Activated T-cell treated with anti-CD3 and anti-CD28 coated beads for 48 hours (primary cell): ENCODE measurements at places on chromosomes 7 and 10.

- no peak for DNase-seq
These were observed 7.8 kb upstream of the SFTPA1 start for GRCh38 chr10:79602953-79603352.

DNA sequence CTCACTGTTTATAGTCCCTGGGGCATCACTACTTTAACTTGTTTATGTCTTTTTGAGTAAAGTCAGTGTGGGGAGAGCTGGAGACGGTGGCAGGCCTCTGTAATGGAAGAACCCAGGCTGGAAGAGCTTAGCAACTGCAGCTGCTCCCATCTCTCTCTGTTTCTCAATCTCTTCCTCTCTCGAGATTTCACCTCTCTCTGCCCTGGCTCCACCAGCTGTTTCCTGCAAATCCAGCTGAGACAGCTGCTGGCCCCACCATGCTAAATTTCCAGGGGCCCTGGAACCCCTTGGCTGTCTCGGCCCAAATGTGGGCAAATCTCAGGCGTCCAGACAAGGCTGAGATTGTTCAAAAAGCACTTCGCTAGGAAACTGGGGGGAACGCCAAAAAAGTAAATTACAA, 25.8 kb upstream of the SLF2 start:
- DNase-seq: no peak

- DNase-seq: no peak
These were observed 6.5 kb downstream of the FKBP14 start for GRCh38 chr7:30019960-30020359.

DNA sequence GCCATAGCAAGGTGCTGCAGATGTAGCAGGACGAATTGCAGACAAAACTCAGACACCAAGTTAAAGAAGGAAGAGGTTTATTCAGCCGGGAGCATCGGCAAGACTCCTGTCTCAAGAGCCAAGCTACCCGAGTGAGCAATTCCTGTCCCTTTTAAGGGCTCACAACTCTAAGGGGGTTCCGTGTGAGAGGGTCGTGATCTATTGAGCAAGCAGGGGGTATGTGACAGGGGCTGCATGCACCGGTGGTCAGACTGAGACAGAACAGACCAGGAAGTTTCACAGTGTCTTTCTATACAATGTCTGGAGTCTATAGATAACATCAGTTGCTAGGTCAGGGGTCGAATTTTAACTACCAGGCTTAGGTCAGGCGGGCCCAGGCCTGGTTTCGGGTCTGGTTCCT, 222.0 kb upstream of the C7orf33 start:
- DNase-seq: no peak

DNA sequence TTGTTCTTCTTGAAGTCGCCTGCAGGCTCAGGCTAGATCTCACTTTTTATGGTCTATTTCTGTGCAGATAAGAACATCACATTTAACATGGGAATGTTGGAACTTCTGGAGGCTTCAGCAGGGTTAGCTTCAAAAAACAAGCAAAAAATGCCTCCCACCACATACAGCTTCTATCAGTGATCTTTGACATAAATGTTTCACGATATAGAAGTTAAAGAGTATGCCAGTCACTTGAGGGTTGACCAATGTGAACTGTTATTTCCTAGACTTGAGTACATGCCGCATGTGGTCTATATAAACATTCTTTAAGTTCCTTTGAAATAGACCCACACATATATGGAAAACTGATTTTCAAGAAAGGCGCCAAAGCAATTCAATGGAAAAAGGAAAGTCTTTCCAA, 219.2 kb upstream of the KLF14 start:
- no peak for DNase-seq

- no peak for DNase-seq
These were observed 24.5 kb upstream of the GTF2IRD1 start for GRCh38 chr7:74429153-74429747.

DNA sequence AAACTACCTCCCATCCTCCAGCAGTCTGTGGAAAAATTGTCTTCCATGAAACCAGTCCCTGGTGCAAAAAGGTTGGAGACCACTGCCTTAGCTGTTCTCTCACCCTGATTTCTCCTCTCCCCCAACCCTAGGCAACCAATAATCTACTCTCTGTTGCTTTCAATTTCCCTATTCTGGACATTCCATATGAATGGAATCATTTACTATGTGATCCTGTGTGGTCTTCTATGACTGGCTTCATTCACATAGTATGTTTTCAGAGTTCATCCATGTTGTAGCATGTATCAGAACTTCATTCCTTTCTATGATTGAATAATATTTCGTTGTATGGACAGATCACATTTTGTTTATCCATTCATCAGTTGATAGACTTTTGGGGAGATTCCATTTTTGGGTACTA, 38.3 kb upstream of the DLG5 start:
- DNase-seq: no peak

DNA sequence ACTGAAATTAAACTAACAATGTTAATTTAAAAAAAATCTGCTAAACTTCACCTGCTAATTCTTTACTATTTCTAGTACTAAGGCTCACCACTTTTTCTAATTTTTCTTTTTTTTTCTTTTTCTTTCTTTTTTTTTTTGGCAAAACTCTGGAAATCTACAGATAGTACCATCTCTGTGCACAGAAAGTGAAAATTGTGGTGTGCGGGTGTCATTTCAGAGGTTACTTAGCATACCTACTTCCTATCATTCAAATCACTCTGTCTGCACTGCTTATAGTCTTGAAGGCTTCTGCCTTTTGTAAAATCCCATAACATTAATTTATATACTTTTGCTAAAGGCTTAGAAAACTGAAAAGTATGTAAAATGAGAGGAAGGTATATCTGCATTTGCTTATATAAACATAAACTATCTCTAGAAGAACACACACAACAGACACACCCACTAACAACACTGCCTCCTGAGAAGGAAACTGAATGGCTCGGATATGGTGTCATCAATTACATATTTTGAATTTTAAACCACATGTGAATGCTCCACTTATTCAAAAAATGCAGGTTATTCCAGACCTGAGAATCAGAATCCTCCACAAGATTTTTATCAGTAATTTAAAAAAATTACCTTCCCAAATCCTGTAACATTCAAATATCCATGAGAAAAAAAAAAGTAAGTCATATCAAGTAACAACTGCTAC, 229.5 kb downstream of the PARD3 start:
- no peak for DNase-seq

DNA sequence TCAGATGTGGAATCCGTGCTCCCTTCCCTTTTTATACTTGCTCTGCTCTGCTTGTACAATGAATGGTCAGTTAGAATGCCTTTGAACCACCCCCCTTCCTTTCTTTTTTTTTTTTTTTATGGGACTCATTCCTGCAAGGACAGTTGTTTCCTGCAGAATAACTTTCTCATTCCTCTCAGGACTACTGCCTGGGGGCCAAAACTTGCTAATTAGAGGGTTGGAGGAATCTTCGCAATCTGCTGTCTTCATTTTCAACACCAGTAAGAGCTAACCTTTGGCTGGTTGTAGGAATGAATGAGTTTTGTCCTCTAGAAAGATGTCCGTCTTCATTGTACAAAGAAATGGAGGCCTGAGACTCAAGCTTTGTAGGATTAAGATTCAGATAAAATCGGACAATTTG, 868.1 kb downstream of the LRMDA start:
- DNase-seq: no peak

- DNase-seq: no peak
These were observed 131.1 kb upstream of the RSU1 start for GRCh38 chr10:16948361-16948760.

GRCh38 chr10:5603091-5603847, 63.1 kb downstream of the ASB13 start:
- no peak for DNase-seq

DNA sequence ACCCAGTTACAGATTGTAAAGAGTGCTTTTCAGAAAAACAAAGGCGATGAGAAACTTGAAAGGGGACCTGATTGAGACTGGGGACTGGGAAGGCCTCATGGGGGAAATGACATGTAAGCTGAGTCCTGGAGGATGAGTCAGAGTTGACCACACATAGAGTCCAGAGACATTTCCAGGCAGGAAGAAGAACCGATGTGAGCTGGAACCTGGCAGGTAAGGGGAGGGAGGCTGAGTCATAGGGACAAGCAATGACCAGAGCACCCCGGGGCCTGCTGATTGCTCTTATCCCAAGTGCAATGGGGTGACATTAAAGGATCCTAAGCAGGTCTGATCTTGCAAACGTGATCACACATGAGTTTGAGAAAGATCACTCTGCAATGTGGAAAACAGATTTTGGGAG, 11.7 kb downstream of the TLL2 start:
- no peak for DNase-seq

- DNase-seq: no peak
These were observed 844 bp upstream of the KAT6B start for GRCh38 chr10:74825371-74826141.

DNA sequence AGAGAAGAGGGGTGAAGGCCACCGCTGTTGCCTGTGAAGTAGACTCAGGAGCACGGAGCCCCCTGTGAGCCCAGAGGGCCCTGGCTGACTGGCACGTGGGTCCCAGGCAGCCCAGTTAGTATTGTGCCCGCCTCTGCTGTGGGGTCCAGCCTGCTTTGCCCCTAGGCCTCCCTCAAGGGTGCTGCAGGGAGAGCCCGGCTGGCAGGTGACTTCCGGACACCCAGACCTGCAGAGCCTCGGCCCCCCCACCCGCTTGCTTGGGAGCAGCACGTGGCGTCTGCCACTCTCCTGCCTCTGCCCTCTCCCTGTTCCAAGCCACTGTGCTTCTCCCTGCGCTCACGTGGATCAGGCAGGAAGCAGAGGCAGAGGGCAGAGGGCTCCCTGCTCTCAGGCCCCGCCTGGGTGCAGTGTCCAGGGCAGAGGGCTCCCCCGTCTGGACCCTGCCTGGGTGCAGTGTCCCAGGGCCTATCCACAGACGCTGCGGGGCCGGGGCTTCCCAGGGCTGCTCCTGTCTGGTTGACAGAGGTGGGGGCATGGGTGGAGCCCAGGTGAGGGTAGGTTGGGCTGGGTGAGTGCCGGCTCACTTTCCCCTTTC, 88.4 kb downstream of the DNAJB6 start:
- no peak for DNase-seq

- DNase-seq: peak; percentile 63
These were observed at the start of gene AOAH for GRCh38 chr7:36723951-36724664. TSS of gene AOAH (minus strand) at chr7:36724494. CDS start at chr7:36724148, 346 bp downstream.

- no peak for DNase-seq
These were observed 2.6 kb downstream of the STK31 start for GRCh38 chr7:23712368-23713284.

DNA sequence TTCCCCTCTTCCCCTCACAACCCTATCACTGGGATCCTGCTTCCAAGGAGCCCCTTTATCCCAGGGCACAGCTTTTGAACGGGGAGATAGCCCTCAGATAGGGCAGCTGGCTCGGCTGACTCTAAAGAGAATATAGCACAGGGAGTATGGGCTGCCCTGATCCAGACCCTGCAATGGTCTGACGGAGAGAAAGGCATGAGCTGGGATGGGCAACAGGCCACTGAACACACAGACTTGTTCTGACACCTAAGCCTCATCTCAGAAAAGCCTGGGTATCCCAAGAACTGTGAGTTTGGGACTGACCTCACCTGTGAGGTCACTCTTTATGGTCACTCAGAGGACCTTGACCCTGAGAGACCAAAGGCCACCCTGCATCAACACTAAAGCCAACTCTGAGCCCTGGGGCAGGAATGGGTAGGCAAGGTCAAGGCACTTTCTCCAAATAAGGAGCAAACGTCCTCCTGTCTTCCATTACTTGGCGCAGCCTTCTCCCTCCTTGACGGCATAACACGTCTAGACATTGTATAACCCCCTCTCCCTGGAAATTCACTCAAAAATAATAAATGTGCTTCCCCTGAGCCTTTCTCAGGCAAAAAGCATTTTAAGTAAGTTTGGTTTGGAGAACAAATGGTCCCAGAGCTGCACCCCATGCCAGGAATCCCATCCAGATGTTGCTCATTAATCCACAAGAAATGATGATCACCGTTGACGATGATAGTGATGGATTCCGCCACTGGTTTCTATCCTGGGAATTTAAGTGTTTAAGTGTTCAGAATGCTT, 8.2 kb upstream of the LRRC18 start:
- no peak for DNase-seq

DNA sequence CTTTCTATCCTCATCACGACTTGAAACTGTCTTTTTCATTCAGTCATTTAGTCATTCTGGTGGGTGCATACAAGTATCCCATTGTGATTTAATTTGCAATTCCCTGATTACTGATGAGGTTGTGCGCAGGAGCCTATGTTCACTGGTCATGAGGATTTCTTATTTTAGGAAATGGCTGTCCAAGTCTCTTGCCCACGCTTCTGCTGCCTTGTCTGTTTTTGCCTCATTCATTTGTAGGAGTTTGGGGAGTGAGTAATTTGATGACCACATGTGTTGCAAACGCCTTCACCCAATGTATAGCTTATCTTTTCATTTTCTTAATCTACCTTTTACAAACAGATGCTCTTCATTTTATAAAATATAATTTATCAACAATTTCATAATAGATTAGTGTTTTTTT, 127.3 kb downstream of the ARHGAP22 start:
- DNase-seq: no peak

- DNase-seq: no peak
These were observed at the start of gene CUZD1 for GRCh38 chr10:122845783-122846332. TSS of gene CUZD1 (minus strand) at chr10:122845857. CDS start at chr10:122845843, 14 bp downstream.

DNA sequence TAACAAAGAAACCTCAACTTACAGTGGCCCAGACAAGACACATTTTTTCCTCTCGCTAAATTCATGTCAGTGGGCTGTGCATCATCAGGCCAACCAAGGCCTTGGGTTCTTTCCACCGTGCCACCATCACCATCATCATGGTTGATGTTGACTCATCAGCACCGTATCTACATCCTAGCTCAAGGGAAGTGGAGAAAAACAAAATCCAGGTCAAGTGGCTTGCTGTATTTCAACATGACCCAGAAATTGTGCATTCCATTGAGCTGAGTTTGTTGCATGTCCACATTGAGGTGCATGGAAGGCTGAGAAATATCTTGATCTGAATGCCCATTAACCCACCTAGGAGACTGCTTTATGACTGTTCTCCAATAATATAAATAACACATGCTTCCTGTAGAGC, 312.4 kb upstream of the CDC14C start:
- DNase-seq: no peak

DNA sequence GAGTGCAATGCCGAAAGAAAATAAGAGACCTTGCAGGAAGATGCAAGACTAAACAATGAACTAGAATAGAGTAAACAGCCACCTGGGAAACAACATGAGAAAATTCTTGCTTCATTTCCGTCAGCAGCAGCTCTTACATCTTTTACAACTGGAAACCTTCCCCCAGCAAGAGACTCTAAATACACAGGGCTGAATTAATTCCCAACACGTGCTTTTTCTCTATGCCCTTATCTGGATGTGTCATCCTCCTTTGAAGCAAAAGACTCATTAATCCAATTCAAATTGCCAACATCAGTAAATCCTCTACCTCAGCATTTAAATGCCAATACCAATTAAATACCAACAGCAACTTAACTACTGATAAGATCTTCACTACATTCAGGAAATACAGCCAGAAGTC, 99.0 kb upstream of the PDE1C start:
- no peak for DNase-seq

- DNase-seq: no peak
These were observed 112.1 kb upstream of the ABCB5 start for GRCh38 chr7:20503278-20503950.

GRCh38 chr7:108003599-108003935, 606 bp upstream of the LAMB1 start:
- DNase-seq: no peak

- DNase-seq: no peak
These were observed 7.6 kb downstream of the STARD3NL start for GRCh38 chr7:38185395-38186307.

GRCh38 chr7:102823390-102824119, 74.8 kb downstream of the FAM185A start:
- no peak for DNase-seq

- peak; percentile 10 for DNase-seq
These were observed 924 bp downstream of the BMPR1A start for GRCh38 chr10:86757113-86757972.

GRCh38 chr10:11993834-11994468, 48.7 kb downstream of the UPF2 start:
- DNase-seq: no peak
